ENCODE measurements at places on chromosomes 4 and X. TPM values are rescaled to one million over a fixed set of nuclear protein-coding genes. Genes with fewer than 3 reads are reported as not detected.

HELT gene
- total RNA-seq: not detected

ODAPH gene
- 0.18 TPM for total RNA-seq

DGAT2L6 gene
- total RNA-seq: not detected

DMP1 gene
- not detected for total RNA-seq

PABPC1L2A gene
- not detected for total RNA-seq
